ENCODE measurements at places on chromosomes 3 and 15.

GRCh38 chr3:15794842-15795650 is 2.7 kb downstream of the ANKRD28 start:
- no peak for DNase-seq

- no peak for DNase-seq
Observed at GRCh38 chr15:98883478-98883877, 124.1 kb downstream of the PGPEP1L start.

- no peak for DNase-seq
Observed at GRCh38 chr3:106814231-106814630, 563.0 kb upstream of the CCDC54 start.

- DNase-seq: no peak
Observed at GRCh38 chr3:128709038-128709437, 16.9 kb upstream of the RAB7A start.

All from NCI-H1105 (cell line).